Stimulated activated CD8-positive, alpha-beta memory T cell treated with anti-CD3 and anti-CD28 coated beads, Interleukin-15, amount 100 ng/mL, for 48 hours (primary cell): ENCODE measurements at places on chromosomes 5 and 9.

DNA sequence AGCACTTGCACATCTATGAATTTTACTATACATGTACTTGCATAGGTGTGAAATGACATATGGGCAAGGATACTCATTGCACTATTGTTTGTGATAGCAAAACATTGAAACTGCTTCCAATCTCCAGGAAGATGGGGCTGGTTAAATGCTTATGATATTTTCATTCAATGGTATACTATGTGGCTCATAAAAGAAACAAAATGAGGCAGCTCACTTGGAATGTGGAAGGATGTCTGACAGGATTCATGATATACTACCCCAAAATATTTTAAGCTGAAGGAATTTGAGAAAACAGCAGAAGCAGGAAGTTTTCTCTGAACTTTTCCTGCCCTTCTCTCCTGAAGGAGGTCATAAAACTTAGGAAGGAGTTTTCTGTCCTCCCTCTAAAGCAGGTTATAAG is 99.6 kb upstream of the CAST start:
- no peak for DNase-seq

DNA sequence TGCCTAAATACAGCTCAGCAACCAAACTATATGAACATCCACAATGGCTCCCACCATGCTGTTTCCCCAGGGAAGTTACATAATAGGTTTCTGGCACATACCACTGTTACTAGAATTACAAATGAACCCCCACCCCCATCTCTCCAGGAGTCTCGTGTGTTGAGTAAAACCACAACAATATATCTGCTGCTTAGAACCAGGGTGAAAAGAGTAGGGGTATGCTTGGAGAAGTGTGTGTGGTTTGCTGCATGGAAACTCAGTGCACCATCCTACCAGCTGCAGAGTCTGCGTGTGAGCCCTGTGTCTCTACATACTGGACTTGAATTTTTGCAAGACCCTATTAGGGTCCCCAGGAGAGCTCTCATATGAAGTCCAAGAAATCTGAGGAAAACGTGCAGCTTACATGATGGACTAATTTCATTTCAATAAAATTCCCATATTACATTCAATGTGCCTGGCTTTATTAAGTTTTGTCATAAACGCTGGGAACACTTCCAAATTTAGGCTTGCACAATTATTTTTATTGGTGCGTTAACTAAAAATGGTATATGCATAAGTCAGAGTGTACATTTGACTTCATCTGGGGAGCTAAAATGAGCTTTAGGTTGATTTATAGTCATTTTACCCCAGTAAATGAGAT is 104.5 kb upstream of the NFIB start:
- no peak for DNase-seq

GRCh38 chr5:93055561-93055960 is 525.5 kb downstream of the NR2F1-AS1 start:
- no peak for DNase-seq

DNA sequence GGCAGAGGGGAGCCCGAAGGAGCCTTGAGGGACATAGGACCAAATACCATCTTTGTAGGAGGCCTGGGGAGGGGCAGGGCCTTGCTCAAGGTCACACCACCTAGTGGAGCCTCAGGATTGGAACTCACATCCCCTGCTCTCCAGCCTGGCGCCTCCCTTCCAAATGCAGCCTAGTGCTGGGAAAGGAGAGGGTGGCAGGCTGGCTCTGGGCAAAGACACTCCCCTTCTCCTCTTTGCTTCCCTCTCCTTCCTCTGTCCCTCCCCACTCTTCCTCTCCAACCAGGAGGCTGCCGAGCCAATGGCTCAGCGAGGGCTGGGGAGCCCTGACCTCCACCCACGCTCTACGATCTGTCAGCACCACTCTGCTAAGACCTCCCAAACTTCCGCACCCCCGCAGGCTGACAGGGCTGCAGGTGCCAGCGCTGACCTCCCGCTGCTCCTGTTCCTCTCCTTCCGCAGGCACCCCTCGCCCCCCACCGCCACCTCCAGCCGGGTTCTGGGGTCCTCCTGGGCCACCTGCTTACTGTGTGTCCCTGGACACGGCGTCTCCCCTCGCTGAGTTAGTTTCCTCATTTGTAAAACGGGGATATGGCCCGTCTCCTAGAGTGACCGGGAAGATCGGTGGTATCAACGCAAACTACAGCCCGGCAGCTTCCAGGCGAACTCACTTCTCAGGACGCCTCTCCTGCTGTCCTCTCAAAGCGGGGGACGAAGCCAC is 52.9 kb downstream of the C9orf50 start:
- DNase-seq, result no peak

DNA sequence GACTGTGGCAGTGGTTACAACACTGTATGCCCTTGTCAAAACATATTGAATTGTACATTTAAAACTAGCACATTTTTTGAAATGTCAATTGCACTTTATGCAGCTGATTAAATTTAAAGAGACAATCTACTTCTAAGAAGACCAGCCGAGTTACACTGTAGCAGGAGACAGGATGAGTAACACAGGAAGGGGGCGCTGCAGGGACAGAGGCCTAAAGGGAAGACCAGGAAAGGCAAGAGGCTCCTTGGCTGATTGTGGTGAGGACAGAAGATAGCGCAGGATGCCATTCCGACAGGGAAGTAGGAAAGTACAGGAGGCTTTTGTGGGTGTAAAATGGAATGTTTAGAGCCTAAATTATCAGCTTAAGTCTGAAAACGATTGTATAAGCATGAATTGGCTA is 28.2 kb upstream of the PPP2R2B start:
- DNase-seq, result no peak

- no peak for DNase-seq
Measured at GRCh38 chr9:92727716-92728700, 36.6 kb downstream of the BICD2 start.

GRCh38 chr9:86022687-86023266 is 76.6 kb downstream of the GOLM1 start:
- DNase-seq, result no peak

- no peak for DNase-seq
Measured at GRCh38 chr9:96021551-96022444, 146.3 kb downstream of the ERCC6L2 start.

DNA sequence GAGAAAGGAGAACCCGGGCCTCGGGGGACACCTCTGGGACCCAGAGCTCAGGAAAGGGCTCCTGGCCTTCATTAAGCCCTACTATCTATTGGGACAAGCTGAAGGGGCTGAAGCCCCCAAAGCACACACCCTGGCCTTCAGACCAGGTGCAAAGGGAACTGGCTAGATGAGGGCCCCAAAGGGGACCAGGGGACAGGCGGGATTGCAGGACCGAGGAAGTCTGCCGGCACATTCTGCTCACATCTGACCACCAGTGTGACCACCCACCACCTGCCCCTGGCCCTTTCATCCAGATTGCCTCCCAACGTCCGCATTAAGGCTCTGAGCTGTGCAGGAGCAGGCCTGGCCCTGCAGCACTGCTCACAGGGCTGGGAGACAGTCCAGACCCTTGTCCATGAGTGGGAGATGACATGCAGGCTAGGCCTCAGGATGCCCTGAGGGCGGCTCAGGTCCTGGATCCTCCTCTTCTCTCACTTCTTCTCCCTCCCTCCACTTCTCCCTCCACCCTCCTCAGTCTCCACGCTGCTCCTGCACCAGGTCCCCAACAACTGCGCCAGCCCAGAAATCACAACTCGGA is 19.2 kb downstream of the PSD2 start:
- no peak for DNase-seq

DNA sequence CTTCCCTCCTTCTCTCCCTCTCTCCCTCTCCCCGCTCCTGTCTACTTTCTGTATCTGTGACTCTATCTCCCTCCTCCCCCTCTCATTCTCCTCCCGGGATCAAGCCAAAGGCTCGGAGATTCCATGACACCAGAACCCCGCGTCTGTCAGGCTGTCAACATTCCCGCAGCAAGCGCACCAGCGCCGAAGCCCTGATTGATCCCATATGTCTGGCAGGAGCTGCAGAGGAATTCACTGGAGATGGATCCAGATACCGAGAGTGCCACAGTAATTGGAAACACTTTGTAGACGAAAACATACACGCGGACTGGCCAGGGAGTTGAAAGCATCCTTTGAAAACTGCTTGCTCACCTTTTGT is 300 bp upstream of the SVEP1 start:
- no peak for DNase-seq

DNA sequence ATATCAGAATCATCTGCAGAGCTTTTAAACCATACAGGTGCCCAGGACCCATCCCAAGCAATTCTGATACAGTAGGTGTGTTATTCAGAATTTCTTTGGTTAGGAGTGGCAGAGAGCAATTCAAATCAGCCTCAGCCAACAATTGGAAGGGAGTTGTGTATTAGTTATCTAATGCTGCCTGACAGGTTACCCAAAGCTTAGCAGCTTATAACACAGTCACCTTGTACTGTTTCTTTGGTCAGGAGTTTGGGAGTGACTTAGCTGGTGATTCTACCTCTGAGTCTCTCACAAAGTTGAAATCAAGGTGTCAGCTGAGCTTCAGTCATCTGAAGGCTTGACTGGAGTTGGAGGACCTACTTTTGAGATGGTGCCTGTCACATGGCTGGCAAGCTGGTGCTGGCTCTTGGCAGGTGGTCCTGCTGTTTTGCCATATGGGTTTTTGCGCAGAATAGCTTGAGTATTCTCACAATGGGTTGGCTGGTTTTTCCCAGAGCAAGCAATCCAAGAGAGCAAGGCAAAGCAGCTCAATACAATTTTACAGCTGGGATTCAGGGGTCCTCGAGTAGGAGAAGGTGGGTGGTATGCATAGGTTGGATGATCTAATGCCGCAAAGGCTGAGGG is 18.7 kb upstream of the CARNMT1 start:
- no peak for DNase-seq

- no peak for DNase-seq
Measured at GRCh38 chr5:90690307-90690706, 131.7 kb downstream of the ADGRV1 start.

- DNase-seq, result no peak
Measured at GRCh38 chr9:104780796-104781395, 17.0 kb downstream of the NIPSNAP3B start.

- no peak for DNase-seq
Measured at GRCh38 chr5:172877466-172878260, 43.6 kb downstream of the ERGIC1 start.

GRCh38 chr9:126515001-126515872 is 98.5 kb upstream of the LMX1B start:
- DNase-seq, result no peak

GRCh38 chr9:19372567-19372966 is 7.5 kb downstream of the RPS6 start:
- no peak for DNase-seq

GRCh38 chr5:123151227-123151909 is 62.3 kb downstream of the PRDM6 start:
- no peak for DNase-seq

- DNase-seq, result no peak
Measured at GRCh38 chr9:97567894-97568202, 65.3 kb downstream of the TSTD2 start.

DNA sequence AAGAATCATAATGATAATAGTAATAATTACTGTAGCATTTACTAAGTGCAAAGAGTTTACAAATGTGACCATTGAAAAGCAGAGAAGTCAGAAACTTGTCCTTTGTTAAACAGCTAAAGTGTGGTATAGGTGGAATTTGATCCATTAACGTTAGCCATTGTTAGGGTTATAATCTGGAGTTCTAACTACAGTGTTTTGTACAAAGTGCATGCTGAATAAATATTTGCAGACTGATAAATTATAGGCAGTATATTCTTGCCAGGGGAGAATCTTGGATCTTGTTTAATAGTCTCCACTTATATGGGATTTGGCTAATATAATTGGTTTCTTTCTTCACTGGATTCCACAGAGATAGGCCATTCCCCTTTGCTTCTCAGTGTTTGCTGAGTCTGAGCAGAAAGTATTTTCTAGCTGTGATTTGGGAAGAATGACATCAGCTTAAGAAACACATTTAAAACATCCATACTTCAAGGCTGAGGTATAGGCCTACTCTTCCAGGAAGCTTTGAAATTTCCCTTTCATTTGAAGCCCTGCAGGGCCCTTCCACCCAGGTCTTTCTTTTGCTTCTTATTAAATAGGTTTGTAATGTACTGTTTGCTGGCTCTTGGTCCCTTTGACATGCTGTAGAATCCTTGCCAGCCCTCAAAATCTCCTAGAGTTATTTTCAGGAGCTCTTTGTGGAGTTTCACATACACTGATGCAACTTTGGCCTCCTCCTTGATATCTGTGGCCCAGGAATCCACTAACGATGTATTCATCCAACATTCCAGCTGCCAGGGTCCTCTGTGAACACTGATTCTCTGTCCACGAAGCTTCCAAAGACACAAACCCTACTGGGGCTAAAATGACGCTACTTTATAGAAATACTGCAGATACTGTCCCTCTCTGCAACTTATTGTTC is 51.4 kb downstream of the ATP10B start:
- no peak for DNase-seq
